ENCODE measurements at places on chromosomes 3 and 15.

GRCh38 chr15:59886441-59886840, 117.7 kb upstream of the FOXB1 start:
- DNase-seq: no peak

- DNase-seq: no peak
Observed at GRCh38 chr3:100776746-100777145, 67.5 kb downstream of the TFG start.

DNA sequence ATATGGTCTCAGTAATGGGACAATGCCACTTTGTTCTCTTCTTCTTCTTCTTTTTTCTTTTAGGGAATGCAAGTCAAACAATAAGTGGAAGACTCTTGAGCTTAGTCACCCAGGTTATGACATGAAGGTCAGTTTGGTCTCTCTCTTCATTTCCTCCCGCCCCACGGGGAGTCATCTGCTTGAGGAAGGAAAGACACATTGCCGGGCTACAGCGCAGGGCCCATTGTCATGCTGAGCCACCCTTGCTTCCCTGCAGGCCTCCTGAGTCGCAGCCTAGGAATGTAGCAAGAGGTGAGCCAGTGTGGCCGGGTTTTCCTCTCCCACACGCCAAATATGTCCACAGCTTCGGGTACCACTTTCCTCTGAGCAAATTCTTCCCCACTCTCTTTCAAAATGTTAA, 47.6 kb downstream of the RAP2B start:
- no peak for DNase-seq

GRCh38 chr3:143158014-143158988, 38.7 kb downstream of the CHST2 start:
- peak; percentile 46 for DNase-seq

- no peak for DNase-seq
Observed at GRCh38 chr3:56823421-56823926, 21.7 kb upstream of the ARHGEF3 start.

DNA sequence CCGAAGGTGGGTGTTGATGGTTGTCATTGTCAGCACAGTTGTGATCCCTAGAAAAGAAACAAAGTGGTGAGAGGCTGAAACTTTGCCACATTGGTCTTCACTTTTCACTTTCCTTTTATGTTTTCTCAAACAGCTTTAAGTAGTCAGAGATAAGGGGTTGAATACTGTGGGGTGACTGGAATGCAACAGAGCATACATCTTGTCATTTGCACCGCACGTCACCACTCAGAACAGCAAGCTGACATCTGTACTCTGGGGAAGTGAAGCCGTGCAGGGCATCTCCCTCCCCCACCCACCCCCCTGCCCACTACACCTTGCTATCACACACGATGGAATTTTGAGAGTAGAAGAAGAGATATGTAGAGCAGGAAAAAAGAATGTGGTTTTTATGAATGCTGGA, 211.7 kb downstream of the GABRB3 start:
- DNase-seq: no peak

Measured in activated CD8-positive, alpha-beta memory T cell treated with anti-CD3 and anti-CD28 coated beads, Interleukin-2, amount 10 ng/mL, durations not matched to agents 7 days and 5 days (primary cell).